Naive thymus-derived CD8-positive, alpha-beta T cell (primary cell): ENCODE measurements at places on chromosomes 1 and 21. TPM values are rescaled to one million over a fixed set of nuclear protein-coding genes. Genes with fewer than 3 reads are reported as not detected.

Gene OR2W3
- total RNA-seq, result not detected

Gene LGR6
- total RNA-seq, result 0.47 TPM

Gene TMPRSS15
- total RNA-seq, result not detected

Gene S100A8
- not detected for total RNA-seq

Gene SYT11
- total RNA-seq, result 4.1 TPM

Gene FCRL4
- total RNA-seq, result not detected

Gene TCHH
- total RNA-seq, result not detected

Gene GPR52
- total RNA-seq, result 2.9 TPM

Gene NBL1
- total RNA-seq, result 17.6 TPM

Gene CLCA1
- not detected for total RNA-seq

Gene PODN
- total RNA-seq, result not detected

Gene LPAR3
- total RNA-seq, result 1.4 TPM

Gene OR10J1
- not detected for total RNA-seq

Gene PTGFR
- total RNA-seq, result not detected

Gene ERICH3
- total RNA-seq, result not detected

Gene GBP1
- 42.7 TPM for total RNA-seq

Gene CPT2
- 23.1 TPM for total RNA-seq

Gene NHLH2
- total RNA-seq, result not detected

Gene LRRC38
- not detected for total RNA-seq

Gene CFHR4
- total RNA-seq, result not detected

Gene DIRAS3
- total RNA-seq, result not detected

Gene GFI1
- 18.2 TPM for total RNA-seq

Gene UBXN10
- total RNA-seq, result not detected

Gene NCAM2
- total RNA-seq, result not detected

Gene AUNIP
- not detected for total RNA-seq
